ENCODE measurements at places on chromosomes 4 and X.

GRCh38 chr4:44553180-44553579, 98.2 kb downstream of the YIPF7 start:
- no peak for DNase-seq

DNA sequence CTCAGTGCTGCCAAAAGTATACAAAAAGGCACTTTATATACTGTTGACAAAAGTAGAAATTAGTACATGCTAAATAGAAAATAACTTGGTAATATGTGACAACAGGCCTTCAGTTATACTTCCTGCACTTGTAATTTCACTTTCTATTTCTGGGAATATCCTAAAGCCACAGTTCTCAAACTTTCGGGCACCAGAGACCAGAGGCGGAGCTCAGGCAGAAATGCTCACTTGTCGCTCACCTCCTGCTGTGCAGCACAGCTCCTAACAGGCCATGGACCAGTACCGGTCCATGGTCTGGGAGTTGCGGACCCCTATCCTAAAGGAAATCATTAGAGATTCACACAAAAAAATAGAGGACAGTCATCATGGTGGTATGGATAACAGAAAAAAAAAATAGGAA, 25.7 kb downstream of the ACSL4 start:
- no peak for DNase-seq

- no peak for DNase-seq
Observed at GRCh38 chr4:139559089-139559479, 3.1 kb upstream of the SETD7 start.

DNA sequence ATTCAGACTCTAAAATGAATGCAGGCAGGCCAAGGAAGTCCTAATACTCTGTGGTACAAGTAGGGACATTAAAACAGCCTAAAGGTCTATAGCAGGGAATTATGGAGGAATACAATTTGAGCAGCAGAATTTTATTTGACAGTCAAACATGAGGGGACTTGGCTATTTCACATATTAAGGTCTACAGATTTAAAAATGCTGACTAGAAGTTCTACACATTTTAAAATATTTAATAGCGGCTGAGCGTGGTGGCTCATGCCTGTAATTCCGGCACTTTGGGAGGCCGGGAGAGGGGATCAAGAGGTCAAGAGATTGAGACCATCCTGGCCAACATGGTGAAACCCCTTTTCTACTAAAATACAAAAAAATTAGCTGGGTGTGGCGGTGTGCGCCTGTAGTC, 10.8 kb downstream of the HAUS3 start:
- no peak for DNase-seq

- DNase-seq: no peak
Observed at GRCh38 chr4:163600727-163601126, 106.2 kb downstream of the TMA16 start.

GRCh38 chrX:19728915-19729314, 158.5 kb downstream of the SH3KBP1 start:
- no peak for DNase-seq

DNA sequence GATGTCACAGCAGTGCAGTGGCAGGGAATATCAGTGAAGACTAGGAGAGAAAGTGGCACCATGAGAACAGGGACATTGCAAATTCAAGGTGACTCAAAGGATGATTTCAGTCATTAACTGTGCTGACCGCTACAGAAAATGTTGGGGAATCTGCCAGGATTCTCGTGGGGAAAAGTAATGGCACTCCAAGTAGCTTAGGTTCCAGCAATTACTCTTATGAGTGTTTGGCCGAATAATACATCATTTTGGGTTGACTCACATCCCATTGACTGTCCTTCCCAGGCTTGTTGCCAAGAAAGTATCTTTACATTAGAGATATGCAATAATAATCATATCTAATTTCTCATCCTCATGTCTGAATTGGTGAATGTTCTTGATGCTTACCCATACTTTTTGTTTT, 1411.1 kb upstream of the PCDH7 start:
- DNase-seq: no peak

DNA sequence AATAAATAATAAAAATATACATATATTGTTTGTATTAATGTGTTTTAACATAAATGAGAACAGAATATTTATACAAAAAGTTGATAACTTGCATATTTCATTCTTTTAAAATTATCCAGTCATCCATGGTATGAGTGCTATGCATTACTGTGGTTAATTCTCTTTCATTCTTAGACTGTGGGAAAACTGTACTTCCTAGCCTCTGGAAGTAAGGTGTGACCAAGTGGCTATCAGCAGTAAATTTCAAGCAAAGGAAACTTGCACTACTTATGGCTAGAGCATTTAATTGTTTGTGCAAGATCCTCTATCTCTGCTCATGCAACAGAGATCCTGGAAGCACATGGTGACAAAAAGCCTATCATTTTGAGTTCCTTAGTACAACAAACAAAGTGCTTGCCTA, 1054.5 kb upstream of the PABPC4L start:
- no peak for DNase-seq

GRCh38 chr4:793941-794621, 31.8 kb downstream of the CPLX1 start:
- DNase-seq: no peak

DNA sequence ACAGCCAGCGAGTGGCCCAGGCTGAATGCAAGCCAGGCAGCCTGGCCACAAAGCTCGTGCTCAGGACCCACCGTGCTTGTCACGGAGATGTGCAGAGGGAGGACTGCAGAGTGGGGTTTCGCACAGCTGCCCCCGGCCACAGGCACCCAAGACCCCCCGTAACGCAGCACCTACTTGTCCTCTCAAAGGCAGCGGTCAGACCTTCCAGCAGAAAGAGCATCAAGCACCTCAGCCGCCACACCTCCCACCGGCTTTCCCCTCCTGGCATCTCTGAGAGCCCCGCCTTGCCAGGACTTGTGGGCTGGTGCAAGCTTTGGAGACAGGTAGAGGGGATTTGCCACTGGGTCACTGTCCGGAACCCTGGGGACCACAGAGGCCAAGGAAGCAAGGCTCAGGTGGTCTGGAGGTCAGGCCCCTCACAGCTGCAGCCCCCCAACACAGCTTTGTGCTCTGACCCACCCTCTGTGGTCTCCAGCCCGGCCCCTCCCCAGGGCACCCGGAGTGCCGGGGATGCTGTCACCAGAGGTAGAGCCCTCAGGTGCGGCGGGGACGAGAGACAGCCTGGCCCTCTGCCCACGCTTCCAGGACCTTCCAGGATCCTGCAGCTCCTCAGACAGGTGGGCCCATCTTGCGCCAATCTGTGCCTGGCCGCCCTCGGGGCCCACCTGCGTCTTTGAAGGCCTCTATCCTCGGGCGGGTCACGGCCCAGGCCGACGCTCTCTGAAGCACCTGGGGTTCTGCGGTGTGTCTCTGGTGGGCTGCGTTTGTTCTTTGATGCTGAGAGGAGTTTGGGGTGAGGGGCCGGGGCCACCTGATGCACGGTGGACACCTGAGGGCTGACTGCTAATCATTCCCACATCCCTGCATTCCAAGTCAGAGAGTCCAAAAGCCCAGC, 34.4 kb upstream of the HMX1 start:
- DNase-seq: no peak

- DNase-seq: no peak
Observed at GRCh38 chrX:23822397-23822796, 39.4 kb downstream of the SAT1 start.

DNA sequence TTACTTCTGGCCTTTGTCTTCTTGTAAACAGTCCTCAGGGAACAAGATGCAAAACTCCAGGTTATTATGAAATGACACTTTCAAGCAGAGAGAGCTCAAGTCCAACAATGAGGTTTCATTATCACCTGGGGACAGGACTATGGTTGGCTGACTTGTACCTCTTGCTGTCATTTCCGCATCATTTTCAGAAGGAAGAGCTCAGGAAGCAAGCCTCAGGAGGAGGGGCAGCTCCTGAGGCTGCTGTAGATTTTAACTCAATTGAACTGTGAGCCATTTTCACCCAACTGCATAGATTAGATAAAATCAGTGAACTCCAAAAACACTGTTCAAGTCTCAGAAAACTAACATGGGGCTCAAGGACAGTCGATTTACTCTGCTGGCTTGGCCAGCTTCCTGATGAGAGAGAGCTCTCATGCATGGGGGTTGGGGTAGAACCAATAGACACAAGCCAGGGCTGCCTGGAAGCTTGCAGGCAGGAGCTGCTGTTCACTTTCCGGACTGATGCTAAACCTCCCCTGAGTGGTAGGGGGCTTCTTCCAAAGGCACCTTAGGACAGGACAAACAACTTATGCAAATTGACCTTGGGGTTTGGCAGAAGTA, 23.6 kb downstream of the TMEM255A start:
- DNase-seq: no peak

DNA sequence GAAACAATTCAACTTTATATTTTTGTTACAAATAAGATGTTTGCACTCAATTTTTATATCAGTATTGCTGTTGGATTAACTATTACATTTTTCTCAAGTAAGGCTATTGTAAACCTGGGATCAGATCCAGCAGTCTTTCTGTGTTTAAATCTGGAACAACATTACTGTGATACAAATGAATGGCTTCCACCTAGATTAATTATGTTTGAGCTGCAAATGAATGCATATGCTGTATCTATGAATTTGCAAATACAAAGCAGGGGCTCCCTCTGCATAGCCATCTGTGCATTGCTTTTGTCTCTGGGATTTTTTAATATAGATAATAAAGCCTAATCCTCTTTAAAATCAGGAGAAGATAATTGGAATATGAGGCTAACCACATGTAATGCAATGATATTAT, 69.8 kb upstream of the NEIL3 start:
- DNase-seq: no peak

DNA sequence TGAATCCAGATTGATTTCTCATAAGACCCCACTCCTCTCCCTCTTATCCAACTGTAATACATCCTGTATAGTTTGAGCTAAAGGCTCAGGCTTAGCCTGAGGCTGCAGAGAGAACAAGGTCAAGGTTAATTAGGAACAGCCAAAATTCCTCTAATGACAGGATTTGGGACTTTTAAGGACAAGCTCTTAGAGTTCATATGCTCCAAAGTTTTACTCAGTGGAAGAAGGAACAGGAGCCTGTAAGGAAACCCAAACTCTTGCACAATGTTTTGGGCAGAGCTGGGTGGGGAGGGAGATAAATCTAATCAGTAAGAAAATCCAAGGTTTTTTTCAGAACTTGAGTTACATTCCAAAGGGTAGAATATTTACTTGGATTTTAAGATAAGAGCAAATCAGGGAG, 238.8 kb downstream of the QDPR start:
- no peak for DNase-seq

DNA sequence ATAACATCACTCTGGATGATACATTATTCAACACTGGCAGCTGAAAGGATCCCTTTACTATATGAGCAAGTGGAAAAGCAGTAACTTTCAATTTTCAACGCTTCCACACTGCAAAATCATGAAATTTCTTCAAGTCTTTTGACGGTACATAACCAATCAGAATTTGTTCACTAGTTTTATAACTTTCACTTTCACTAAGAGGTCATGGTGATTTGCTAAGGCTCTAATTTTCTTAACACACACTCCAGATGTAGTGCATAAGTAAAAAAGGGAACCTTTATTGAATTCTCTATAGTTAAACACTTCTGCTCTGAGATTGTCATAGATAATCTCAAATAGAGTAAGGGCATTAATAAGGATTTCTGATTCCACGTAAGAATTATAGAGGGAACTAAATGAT, 4.1 kb downstream of the ARMCX2 start:
- DNase-seq: no peak

- no peak for DNase-seq
Observed at GRCh38 chr4:141158219-141158618, 24.9 kb upstream of the RNF150 start.

- DNase-seq: no peak
Observed at GRCh38 chrX:16855363-16856075, 14.6 kb downstream of the RBBP7 start.

- no peak for DNase-seq
Observed at GRCh38 chr4:97073194-97073593, 1070.1 kb downstream of the STPG2 start.

GRCh38 chr4:123248085-123248659, 148.4 kb upstream of the SPRY1 start:
- DNase-seq: no peak

DNA sequence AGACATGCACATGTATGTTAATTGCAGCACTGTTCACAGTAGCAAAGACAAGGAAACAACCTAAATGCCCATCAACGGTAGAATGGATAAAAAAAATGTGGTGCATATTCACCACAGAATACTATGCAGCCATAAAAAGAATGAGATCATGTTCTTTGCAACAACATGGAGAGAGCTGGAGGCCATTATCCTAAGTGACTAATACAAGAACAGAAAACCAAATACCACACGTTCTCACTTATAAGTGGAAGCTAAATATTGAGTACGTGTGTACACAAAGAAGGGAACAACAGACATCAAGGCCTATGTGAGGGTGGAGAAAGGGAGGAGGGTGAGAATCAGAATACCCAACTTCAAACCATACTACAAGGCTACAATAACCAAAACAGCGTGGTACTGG, 17.4 kb upstream of the LNX1 start:
- DNase-seq: no peak

DNA sequence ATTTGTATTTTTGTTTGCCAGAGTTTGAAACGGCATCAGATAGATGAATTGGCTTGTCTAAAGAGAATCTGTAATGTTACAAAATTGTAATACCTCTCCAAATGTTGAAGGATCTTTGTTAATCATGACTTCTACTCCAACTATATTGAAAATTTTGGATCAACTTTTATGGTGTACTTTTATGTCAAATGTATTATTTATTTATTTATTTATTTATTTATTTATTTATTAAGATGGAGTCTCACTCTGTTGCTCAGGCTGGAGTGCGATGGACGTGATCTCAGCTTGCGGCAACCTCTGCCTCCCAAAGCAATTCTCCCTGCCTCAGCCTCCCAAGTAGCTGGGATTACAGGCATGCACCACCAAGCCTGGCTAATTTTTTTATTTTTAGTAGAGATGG, 36.0 kb downstream of the RPA4 start:
- no peak for DNase-seq

DNA sequence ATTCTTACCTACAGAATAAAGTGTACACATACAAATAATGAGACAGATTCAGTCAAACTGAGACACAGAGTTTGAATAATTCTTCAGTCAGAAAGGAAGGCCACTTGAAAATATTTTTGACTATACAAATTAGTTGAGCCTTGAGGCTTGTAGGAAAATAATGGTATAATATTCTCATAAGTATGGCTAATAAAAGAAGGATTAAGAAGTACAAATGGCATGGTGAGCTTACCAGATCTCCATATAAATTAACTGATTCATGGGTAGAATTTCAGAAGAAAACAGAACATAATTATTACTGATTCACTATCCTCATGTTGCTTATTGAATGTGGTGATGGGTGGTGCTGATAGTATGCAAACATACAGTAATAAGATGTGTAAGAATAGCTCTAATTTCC, 401.1 kb downstream of the PCDH18 start:
- DNase-seq: no peak

DNA sequence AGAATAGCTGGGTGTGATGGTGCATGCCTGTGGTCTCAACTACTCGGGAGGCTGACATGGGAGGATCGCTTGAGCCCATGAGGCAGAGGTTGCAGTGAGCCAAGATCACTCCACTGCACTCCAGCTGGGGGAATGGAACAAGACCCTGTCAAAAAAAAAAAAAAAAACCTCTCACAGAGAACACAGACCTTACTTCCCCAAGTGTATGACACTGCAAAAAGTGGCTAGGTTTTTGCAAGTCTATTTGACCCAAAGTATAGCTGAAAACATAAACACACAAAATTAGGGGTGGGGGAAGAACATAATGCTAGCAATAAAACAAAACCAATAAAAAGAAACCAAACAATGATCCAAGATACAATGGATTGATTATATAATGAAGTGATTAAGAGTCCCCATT, 6.7 kb downstream of the LAMP2 start:
- no peak for DNase-seq

Data from stimulated activated CD8-positive, alpha-beta memory T cell treated with anti-CD3 and anti-CD28 coated beads, Interleukin-7, amount 100 ng/mL, for 48 hours (primary cell).